Activated T-cell treated with anti-CD3 and anti-CD28 coated beads, Interleukin-2, amount 50 U/mL, for 24 hours (primary cell): ENCODE measurements at places on chromosomes 4 and X.
A peak's percentile ranks its signal among the peaks of the same experiment; 100 is the strongest.

GRCh38 chr4:60780874-60781273 is 419.3 kb upstream of the ADGRL3 start:
- no peak for DNase-seq

DNA sequence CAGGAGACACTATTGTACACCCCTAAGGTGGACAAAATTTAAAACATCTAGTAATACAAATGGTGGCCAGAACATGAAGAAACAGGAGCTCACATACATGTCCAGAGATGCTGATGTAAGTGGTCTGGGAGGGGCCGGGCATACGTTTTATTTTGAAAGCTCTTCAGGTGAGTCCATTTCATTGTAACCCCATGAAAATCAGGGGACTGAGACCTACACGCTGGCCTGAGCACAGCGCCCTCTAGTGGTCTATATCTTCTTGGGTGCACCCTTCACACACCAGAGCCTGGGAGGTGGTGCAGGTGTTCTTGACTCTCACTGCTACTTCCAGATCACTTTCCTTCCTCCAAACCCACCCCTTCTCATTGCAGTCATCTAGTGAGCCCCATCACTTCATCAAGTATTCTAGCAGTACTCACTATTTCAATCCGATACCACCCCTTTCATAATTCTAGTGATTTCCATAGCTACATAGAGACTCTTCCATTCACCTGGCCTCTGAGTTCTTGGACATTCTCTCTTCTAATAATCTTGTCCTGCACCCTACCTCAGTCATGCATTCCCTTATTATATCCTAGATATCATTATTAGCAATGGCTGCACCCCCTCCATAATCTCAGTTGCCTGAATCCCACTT is 4.3 kb upstream of the TLR6 start:
- DNase-seq, result peak; percentile 56

- DNase-seq, result no peak
Measured at GRCh38 chr4:149493492-149493891, 322.2 kb downstream of the IQCM start.

GRCh38 chr4:38948551-38948950 is 80.9 kb downstream of the FAM114A1 start:
- no peak for DNase-seq

- no peak for DNase-seq
Measured at GRCh38 chrX:50157545-50158135, 43.2 kb downstream of the AKAP4 start.
